Right atrium auricular region (tissue), 2 donors: ENCODE measurements at places on chromosomes 6 and 20.

- H3K4me1 ChIP-seq, result no peaks in the 10 kb centered on the region
- H3K4me3 ChIP-seq, result no peak overlapping the region
- no peak for DNase-seq
Observed at GRCh38 chr6:152463164-152463563, 174.0 kb downstream of the SYNE1 start.

DNA sequence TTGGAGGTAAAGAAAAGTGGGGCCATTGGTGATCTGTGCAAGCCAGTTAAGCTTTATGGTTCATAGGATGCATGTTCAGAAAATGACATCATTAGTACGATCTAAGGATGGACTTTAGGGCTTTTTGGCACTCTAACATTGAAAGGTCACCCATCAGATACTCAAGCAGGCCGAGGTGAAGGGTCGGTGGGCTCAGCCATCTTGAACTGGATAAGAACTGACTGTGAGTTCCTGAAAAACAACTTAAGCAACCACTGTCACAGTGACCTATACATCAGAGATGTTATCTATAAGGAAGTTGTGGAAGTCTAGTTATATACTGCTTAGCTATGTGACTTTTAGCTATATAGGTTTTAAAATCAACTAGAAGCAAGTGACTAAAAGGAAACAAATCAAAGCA lies 13.0 kb upstream of the ITCH start:
- DNase-seq, result no peak
- no peaks in the 10 kb centered on the region for H3K4me1 ChIP-seq
- H3K27me3 ChIP-seq, result no peaks in the 10 kb centered on the region

DNA sequence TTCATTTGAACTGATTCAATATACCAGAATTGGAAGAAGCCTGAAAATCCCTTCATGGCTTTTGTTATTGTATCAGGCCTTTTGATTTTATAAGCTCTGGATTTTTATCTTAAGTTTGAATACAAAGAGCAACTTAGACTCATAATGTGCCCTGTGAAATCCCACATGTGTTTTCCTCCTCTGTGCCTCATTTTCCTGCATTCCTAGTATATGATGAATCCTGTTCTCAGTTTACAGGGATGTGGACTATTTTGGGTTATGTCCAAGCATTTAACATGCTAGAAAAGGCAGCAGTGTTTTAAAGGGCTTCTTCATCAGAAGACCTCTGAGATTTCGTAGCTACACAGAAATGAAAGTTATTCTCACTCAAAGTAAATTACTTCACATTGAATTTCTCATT lies 455.0 kb downstream of the RFPL4B start:
- H3K4me1 ChIP-seq, result no peaks in the 10 kb centered on the region
- DNase-seq, result no peak
- no peaks in the 10 kb centered on the region for H3K27me3 ChIP-seq

GRCh38 chr6:1577896-1578745 lies 31.6 kb upstream of the FOXC1 start:
- H3K36me3 ChIP-seq, result no peaks in the 10 kb centered on the region
- DNase-seq, result no peak
- H3K4me3 ChIP-seq, result no peak overlapping the region
- H3K4me1 ChIP-seq, result peaks cover 5% of the 10 kb centered on the region

GRCh38 chr6:169556758-169557548 lies 144.9 kb downstream of the WDR27 start:
- DNase-seq, result no peak
- H3K36me3 ChIP-seq, result no peaks in the 10 kb centered on the region
- no peaks in the 10 kb centered on the region for H3K4me1 ChIP-seq

GRCh38 chr20:58102261-58102660 lies 126.2 kb downstream of the ANKRD60 start:
- H3K36me3 ChIP-seq, result no peaks in the 10 kb centered on the region
- no peaks in the 10 kb centered on the region for H3K4me1 ChIP-seq
- no peaks in the 10 kb centered on the region for H3K27me3 ChIP-seq
- no peak overlapping the region for H3K4me3 ChIP-seq

GRCh38 chr6:137717074-137718073 lies 149.7 kb upstream of the TNFAIP3 start:
- no peak for DNase-seq
- no peak overlapping the region for H3K4me3 ChIP-seq
- H3K27me3 ChIP-seq, result no peaks in the 10 kb centered on the region
- no peaks in the 10 kb centered on the region for H3K4me1 ChIP-seq
- H3K27ac ChIP-seq, result no peak overlapping the region

DNA sequence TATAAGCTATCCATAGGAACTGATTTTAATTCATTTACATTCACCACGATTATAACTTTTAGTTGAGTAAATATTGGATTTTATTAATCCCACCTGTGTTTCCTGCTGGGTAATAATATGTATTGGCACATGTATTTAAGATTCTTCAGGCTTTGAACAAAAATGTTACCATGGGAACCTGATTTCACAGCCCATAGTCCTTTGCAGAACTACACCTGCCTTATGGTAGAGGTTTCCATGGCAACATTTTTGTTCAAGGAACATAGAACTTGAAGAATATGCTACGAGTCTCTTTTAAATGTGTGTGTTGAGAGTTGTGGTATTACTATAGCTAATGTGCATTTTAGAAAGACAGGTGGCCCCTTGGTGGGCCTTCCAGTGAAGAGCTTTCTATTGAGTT lies 317.4 kb downstream of the SAMD5 start:
- H3K36me3 ChIP-seq, result no peaks in the 10 kb centered on the region
- no peaks in the 10 kb centered on the region for H3K4me1 ChIP-seq
- H3K27me3 ChIP-seq, result no peaks in the 10 kb centered on the region

- H3K4me3 ChIP-seq, result no peak overlapping the region
- H3K27me3 ChIP-seq, result no peaks in the 10 kb centered on the region
- H3K4me1 ChIP-seq, result no peaks in the 10 kb centered on the region
- H3K27ac ChIP-seq, result no peak overlapping the region
- H3K36me3 ChIP-seq, result no peaks in the 10 kb centered on the region
Observed at GRCh38 chr20:15235471-15236198, 898.2 kb upstream of the FLRT3 start.

- H3K36me3 ChIP-seq, result no peaks in the 10 kb centered on the region
- H3K4me3 ChIP-seq, result no peak overlapping the region
- no peaks in the 10 kb centered on the region for H3K27me3 ChIP-seq
- H3K27ac ChIP-seq, result no peak overlapping the region
- no peak for DNase-seq
Observed at GRCh38 chr6:51743999-51744398, 343.4 kb downstream of the PKHD1 start.

DNA sequence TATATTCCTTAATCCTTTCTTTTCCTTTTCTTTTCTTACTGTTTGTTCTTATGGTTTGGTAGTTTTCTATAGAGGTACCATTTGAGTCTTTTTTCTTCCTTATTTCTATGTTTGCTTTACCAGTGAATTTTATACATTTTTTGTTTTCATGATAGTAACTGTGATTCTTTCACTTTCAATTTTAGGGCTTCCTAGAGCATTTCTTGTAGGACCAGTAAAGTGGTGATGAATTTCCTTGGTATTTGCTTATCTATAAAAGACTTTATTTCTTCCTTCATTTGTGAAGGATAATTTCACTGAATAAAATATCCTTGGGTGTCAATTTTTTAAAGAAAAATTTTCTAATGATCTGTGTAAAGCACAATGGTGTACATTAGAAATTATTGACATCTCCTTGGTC lies 637.4 kb downstream of the CD109 start:
- H3K4me3 ChIP-seq, result no peak overlapping the region
- DNase-seq, result no peak
- H3K27me3 ChIP-seq, result no peaks in the 10 kb centered on the region
- H3K36me3 ChIP-seq, result no peaks in the 10 kb centered on the region
- H3K4me1 ChIP-seq, result no peaks in the 10 kb centered on the region
- no peak overlapping the region for H3K27ac ChIP-seq

DNA sequence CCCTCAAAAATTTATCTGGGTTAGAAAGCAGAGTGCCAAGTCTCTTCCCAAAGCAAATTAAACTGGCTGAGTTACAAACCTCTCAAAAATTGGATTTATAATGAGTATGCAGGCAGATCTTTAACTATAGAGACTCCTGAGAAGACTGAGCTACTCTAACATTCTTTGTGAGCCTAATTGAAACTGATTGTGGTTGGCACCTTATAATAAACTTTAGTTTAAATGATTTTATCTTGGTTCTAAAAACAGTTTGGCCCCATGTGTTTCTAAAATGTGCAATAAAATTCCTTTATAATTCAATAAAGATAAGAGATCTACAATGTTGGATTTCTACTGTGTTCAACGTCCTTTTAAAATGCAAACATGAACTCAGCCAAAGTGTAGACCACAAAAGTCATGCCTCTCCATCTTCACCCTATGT lies 480.2 kb upstream of the RNF217 start:
- H3K4me3 ChIP-seq, result no peak overlapping the region
- H3K27ac ChIP-seq, result no peak overlapping the region
- H3K36me3 ChIP-seq, result no peaks in the 10 kb centered on the region
- no peaks in the 10 kb centered on the region for H3K27me3 ChIP-seq

- H3K4me1 ChIP-seq, result no peaks in the 10 kb centered on the region
- peak overlapping the region; percentile 54 for H3K4me3 ChIP-seq
- no peak overlapping the region for H3K27ac ChIP-seq
- no peaks in the 10 kb centered on the region for H3K27me3 ChIP-seq
- DNase-seq, result peak; percentile 62
Observed at GRCh38 chr6:37783856-37784584, 35.5 kb upstream of the ZFAND3 start.

DNA sequence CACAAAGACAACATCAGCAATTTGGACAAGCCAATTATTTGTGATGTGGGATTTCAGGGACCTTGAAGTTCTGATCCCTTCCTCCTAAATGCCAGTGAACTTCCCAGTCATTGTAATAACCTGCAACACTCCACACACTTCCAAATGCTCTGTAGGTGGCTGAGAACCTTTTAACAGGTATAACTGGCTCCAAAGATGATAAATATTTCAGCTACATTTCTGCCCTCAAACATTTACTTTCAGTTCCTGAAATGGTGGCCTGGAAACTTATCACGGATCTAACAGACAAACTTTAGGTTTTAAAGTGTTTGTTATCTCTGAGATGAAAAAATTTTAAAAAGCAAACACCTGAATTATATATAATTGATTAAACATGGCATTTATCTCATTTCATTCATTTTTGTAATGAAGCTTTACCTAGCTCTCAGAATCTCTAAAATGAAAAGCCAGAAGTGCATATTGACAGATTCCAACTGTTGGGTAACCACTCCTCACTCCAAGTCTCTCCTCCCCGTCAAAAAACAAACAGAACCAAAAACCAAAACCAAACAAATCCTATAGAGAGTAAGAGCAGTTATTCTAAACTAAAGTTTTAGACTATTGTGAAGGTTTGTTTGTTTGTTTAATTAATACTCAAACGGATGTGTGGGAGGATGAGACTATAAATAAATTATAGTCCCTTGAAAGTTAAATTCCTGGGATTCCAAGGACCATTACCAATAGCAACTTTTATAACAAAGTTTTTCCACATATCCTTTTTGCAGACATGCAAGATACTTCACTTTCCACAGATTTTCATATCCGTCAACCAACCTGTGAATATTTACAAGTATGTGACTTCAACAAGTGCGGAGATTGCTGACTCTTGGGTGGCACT lies 12.4 kb upstream of the KIAA0408 start:
- H3K27me3 ChIP-seq, result no peaks in the 10 kb centered on the region
- no peak for DNase-seq
- no peaks in the 10 kb centered on the region for H3K4me1 ChIP-seq
- H3K36me3 ChIP-seq, result no peaks in the 10 kb centered on the region
- no peak overlapping the region for H3K27ac ChIP-seq

GRCh38 chr20:38608188-38608587 lies 6.6 kb downstream of the ARHGAP40 start:
- no peaks in the 10 kb centered on the region for H3K4me1 ChIP-seq
- H3K27me3 ChIP-seq, result no peaks in the 10 kb centered on the region
- H3K4me3 ChIP-seq, result no peak overlapping the region
- no peak overlapping the region for H3K27ac ChIP-seq
- no peak for DNase-seq

DNA sequence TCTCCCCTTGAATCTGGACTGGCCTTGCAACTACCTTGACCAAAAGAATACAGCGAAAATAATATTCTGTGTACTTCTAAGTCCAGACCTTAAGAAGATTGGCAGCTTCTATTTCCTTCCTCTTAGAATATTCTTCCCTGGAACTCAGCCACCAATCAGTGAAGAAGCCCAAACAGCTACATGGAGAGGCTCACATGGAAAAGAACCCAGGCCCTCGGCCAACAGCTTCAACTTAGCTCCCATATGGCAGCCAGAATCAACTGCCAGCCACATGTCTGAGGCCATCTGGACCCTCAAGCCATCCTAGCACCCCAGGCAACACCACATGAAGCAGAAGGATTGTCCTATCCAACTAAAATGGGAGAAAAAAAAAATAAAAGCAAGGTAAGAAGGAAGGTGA lies 178.8 kb downstream of the IBTK start:
- H3K4me1 ChIP-seq, result no peaks in the 10 kb centered on the region
- no peaks in the 10 kb centered on the region for H3K36me3 ChIP-seq
- H3K4me3 ChIP-seq, result no peak overlapping the region

DNA sequence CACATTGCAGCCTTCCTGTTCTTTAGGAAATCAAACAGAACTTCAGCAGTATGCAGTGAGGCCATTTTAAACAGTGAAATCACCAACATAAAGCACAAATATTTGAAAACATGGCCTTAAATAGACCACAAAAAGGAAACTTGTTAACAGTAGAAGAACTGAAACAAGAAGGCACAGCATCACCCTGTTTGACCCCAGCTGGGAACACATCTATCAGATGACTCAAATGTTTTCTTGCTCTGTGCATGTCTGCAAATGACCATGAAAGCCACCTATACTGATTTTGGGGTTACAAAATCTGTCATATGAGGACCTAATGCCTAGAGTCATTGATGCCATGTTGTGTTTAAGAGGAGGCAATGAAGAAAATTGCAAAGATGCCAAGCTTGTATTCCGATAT lies 123.8 kb upstream of the ADGRF1 start:
- no peak for DNase-seq
- no peak overlapping the region for H3K27ac ChIP-seq
- H3K4me3 ChIP-seq, result no peak overlapping the region
- H3K4me1 ChIP-seq, result no peaks in the 10 kb centered on the region
- H3K36me3 ChIP-seq, result no peaks in the 10 kb centered on the region

GRCh38 chr6:154598399-154598798 lies 87.9 kb upstream of the CNKSR3 start:
- no peak overlapping the region for H3K27ac ChIP-seq
- no peak for DNase-seq
- no peaks in the 10 kb centered on the region for H3K27me3 ChIP-seq
- H3K36me3 ChIP-seq, result no peaks in the 10 kb centered on the region
- H3K4me1 ChIP-seq, result no peaks in the 10 kb centered on the region

DNA sequence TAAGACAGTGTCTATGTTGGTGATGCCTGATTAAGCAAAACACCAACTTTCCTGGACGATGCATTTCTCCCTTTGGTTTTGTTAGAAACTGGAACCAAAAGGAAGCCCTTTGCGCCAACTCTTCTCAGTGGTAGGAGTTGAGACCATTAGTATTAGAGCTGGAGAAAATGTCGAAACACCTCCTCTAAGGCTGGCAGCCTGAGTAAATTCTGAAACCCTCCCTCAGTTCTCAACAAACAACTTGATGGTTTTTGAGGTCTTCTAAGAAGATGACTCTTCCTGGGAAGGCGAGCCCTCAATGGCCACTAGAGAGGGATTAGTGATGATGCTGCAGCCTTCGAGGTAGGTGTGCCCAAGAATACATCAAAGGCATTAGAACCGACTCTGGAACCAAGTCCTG lies 78.4 kb upstream of the CCN6 start:
- no peak overlapping the region for H3K27ac ChIP-seq
- H3K36me3 ChIP-seq, result no peaks in the 10 kb centered on the region
- no peak for DNase-seq
- H3K4me3 ChIP-seq, result no peak overlapping the region
